Stimulated activated CD8-positive, alpha-beta memory T cell treated with anti-CD3 and anti-CD28 coated beads, Interleukin-2, amount 100 ng/mL, for 1 hour (primary cell): ENCODE measurements at places on chromosomes 4 and X.

GRCh38 chrX:119410854-119411253, 11.7 kb downstream of the SLC25A43 start:
- no peak for DNase-seq

GRCh38 chrX:24204331-24204730, 54.8 kb downstream of the ZFX start:
- no peak for DNase-seq

DNA sequence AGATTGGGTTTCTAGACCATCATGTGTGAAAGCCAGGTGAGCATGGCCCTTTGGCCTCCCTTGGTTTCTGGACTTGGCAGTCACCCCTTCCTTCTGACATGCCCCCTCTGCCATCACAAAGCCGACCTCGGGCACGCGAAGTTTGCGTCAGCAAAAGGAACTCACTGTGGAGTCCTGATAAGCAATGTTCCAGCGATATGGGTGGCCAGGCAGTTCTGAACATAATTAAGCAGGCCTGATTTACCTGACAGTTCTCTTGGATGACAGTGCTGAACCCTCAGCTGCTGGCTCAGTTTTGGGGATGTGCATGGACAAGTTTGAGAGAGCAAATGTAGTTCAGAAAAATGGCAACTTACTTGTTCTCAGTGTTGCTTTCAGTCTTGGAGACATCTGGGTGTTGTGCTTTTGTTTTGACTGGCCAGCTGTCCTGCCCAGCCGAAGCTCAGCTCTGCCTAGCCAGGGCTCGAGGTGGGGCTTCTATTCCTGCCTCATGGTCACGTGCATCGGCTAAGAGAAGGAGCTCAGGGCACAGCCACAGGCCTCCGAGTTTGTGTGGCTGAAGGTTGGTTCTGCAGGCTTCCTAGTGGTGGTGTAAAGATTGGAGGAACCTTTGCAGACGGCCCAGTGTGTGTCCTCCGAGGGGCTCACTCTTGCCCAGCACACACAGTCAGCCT, 78.3 kb downstream of the CLDN34 start:
- DNase-seq: no peak

DNA sequence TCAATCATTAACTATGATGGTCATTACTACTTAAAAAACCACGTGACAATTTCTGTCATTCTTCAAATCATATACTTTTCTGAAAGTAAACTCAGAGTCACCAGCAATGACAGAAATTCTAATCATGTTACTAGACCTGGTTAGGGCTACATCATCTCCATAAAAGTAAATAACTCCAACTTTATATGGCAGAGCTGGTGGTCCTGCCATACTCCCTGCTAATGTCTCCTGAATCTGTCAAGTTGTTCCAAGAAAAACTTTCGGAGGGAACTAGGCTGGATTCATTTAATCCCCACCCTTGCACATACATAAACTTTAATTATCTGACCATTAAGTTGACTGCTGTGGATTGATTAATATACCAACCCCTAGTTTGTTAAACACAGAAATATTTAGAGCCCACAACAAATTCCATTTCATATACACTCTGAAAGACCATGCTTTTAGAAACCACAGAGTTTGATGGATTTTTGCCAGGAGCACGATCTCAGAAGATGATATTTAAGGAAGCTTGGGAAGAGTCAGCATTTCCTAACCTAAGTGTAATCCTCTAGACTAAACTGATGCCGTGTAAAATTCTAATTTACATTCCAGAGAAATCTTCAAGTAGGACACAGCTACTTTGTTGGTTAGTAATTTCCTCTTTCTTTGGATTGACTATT, 577.0 kb downstream of the FAT4 start:
- DNase-seq: no peak

- no peak for DNase-seq
These were observed 136.2 kb downstream of the TBC1D19 start for GRCh38 chr4:26719954-26720552.

DNA sequence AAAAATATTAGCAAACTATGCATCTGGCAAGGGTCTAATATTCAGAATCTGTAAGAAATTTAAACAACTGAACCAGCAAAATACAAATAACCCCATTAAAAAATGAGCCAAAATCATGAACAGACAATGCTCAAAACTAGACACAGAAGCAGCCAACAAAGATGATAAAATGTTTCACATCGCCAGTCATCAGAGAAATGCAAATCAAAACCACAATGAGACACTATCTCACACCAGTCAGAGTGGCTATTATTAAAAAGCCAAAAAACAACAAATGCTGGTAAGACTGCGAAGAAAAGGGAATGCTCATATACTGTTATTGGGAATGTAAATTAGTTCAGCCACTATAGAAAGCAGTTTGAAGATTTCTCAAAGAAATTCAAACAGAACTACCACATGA, 201.3 kb upstream of the CPEB2 start:
- no peak for DNase-seq

- no peak for DNase-seq
These were observed 101.8 kb downstream of the ATP11C start for GRCh38 chrX:139831017-139831416.

GRCh38 chr4:121950680-121951520, 960 bp downstream of the TRPC3 start:
- no peak for DNase-seq
